ENCODE measurements at places on chromosomes 7 and 10. TPM values are rescaled to one million over a fixed set of nuclear protein-coding genes. Genes with fewer than 3 reads are reported as not detected.

DNA sequence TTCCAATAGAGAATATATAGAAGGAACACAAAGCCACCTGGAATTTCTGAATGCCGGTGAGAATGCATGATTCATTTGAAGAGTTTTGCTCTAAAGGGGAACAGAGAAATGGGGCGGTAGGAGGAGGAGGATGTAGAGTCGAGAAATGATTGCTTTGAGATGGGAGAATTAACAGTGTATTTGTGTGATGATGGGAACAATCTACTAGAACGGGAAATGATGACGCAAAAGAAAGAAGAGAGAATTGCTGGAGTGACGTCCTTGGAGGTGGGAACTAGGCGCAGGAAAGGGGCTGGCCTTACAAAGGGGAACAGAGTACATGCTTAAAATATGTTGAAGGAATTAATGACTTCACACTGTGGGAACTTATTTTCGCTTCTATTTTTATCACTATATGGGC is 188.1 kb downstream of the SDHAF3 start:
- no peaks in the 10 kb centered on the region for H3K36me3 ChIP-seq
- no peak overlapping the region for H3K4me3 ChIP-seq
- H3K27ac ChIP-seq, result no peak overlapping the region
- H3K27me3 ChIP-seq, result peaks cover 3% of the 10 kb centered on the region

Gene OR13A1
- total RNA-seq, result not detected

- no peak overlapping the region for H3K27ac ChIP-seq
- peaks cover 3% of the 10 kb centered on the region for H3K36me3 ChIP-seq
Observed at GRCh38 chr7:50185208-50185607, 92.2 kb upstream of the ZPBP start.

Gene NPFFR1
- not detected for total RNA-seq

Gene SEMA3E
- total RNA-seq, result not detected

GRCh38 chr10:83075815-83076355 is 1063.4 kb upstream of the GHITM start:
- H3K36me3 ChIP-seq, result no peaks in the 10 kb centered on the region
- DNase-seq, result no peak
- H3K27me3 ChIP-seq, result no peaks in the 10 kb centered on the region
- H3K27ac ChIP-seq, result no peak overlapping the region
- H3K4me1 ChIP-seq, result no peaks in the 10 kb centered on the region

- no peaks in the 10 kb centered on the region for H3K36me3 ChIP-seq
- H3K27ac ChIP-seq, result no peak overlapping the region
- no peaks in the 10 kb centered on the region for H3K4me1 ChIP-seq
- DNase-seq, result no peak
- H3K27me3 ChIP-seq, result no peaks in the 10 kb centered on the region
- H3K4me3 ChIP-seq, result no peak overlapping the region
Observed at GRCh38 chr10:34495938-34496337, 319.2 kb downstream of the PARD3 start.

Gene GIMAP6
- total RNA-seq, result 216 TPM

DNA sequence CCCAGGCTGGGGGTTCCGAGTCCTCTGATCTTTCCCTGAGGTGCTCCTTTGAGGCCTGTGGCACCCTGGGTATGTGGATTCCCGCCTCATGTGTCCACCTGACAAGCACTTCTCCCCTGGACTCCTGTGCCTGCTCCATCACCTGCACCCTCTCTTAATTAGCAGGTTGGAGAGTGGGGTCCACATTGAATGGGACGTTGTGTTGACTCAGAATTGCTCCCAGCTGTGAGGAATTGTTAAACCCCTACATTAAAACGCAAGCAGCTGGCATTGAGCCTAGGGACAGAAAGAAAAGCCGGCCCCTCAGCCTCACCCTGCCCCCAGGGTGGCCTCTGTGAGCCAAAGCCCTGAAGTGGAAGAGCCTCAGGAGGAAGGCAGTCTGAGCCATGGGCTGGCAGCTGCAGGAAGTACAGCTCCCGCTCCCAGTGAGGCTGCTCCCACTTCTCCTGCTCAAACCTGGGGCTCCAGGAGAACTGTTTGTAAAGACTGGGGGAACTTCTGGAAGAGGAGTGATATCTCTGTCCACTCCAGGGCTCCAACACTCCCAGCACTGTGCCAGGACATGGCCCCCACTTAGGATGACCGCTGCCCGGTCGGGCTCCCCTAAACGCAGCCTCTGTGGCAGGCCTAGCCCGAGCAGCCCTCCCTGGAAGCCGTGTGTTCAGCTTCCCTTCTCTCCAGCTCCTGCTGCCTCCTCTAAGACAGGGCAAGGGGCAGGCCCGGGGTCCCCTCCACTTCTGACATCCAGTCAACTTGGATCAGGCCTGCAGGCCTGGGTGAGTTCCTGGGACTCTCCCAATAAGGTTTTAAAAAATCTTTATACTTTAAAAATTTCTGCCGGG is 1.8 kb upstream of the OPN4 start:
- no peak overlapping the region for H3K27ac ChIP-seq
- H3K27me3 ChIP-seq, result peaks cover 2% of the 10 kb centered on the region
- H3K4me3 ChIP-seq, result no peak overlapping the region
- H3K4me1 ChIP-seq, result no peaks in the 10 kb centered on the region

- H3K27me3 ChIP-seq, result no peaks in the 10 kb centered on the region
- H3K4me3 ChIP-seq, result no peak overlapping the region
- no peak overlapping the region for H3K27ac ChIP-seq
- DNase-seq, result no peak
- H3K4me1 ChIP-seq, result no peaks in the 10 kb centered on the region
- H3K36me3 ChIP-seq, result no peaks in the 10 kb centered on the region
Observed at GRCh38 chr10:58734664-58735063, 222.0 kb downstream of the BICC1 start.

GRCh38 chr10:119292968-119293760 is 85.8 kb downstream of the GRK5 start:
- H3K36me3 ChIP-seq, result peaks cover 6% of the 10 kb centered on the region
- H3K4me1 ChIP-seq, result peaks cover 32% of the 10 kb centered on the region
- no peak for DNase-seq
- H3K27ac ChIP-seq, result peak overlapping the region; percentile 94
- H3K4me3 ChIP-seq, result peak overlapping the region; percentile 68
- no peaks in the 10 kb centered on the region for H3K27me3 ChIP-seq

GRCh38 chr7:74535951-74536356 is 82.2 kb downstream of the GTF2IRD1 start:
- no peak overlapping the region for H3K27ac ChIP-seq
- no peaks in the 10 kb centered on the region for H3K27me3 ChIP-seq
- no peak overlapping the region for H3K4me3 ChIP-seq
- H3K36me3 ChIP-seq, result no peaks in the 10 kb centered on the region

Gene CUZD1
- 3.9 TPM for total RNA-seq

- H3K36me3 ChIP-seq, result no peaks in the 10 kb centered on the region
- peaks cover 3% of the 10 kb centered on the region for H3K27me3 ChIP-seq
- no peak for DNase-seq
- no peak overlapping the region for H3K27ac ChIP-seq
Observed at GRCh38 chr10:78617631-78618030, 451.1 kb upstream of the ZMIZ1 start.

Gene ACTR3C
- total RNA-seq, result 9.8 TPM

DNA sequence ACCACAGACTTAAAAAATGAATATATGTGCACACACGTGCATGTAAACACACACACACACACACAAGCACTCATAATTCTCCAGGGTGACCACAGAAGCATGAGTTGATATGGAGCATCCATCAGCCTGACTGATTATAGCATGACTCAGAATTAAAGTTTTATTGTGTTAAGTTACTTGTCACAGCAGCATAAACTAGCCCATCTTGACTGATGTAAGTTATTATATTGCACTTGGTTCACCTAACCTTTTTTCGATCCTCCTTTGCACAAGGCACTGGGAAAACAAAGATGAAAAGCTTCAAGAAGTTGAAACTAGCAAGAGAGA is 18.8 kb upstream of the SLC35G1 start:
- H3K27me3 ChIP-seq, result peaks cover 58% of the 10 kb centered on the region
- H3K4me3 ChIP-seq, result no peak overlapping the region
- no peak for DNase-seq
- no peaks in the 10 kb centered on the region for H3K36me3 ChIP-seq
- H3K4me1 ChIP-seq, result no peaks in the 10 kb centered on the region

GRCh38 chr7:66016131-66016461 is 34.1 kb upstream of the GUSB start:
- no peak for DNase-seq
- H3K4me3 ChIP-seq, result no peak overlapping the region
- H3K36me3 ChIP-seq, result no peaks in the 10 kb centered on the region
- H3K27me3 ChIP-seq, result no peaks in the 10 kb centered on the region

- H3K4me3 ChIP-seq, result no peak overlapping the region
- H3K36me3 ChIP-seq, result peaks cover 3% of the 10 kb centered on the region
- peaks cover 3% of the 10 kb centered on the region for H3K4me1 ChIP-seq
- no peak overlapping the region for H3K27ac ChIP-seq
- peak; percentile 39 for DNase-seq
- H3K27me3 ChIP-seq, result no peaks in the 10 kb centered on the region
Observed at GRCh38 chr10:14822879-14823755, 14.7 kb downstream of the CDNF start.

Gene IL2RA
- total RNA-seq, result 1.4 TPM
